ENCODE measurements at places on chromosomes 2 and 18. TPM values are rescaled to one million over a fixed set of nuclear protein-coding genes. Genes with fewer than 3 reads are reported as not detected.

DNA sequence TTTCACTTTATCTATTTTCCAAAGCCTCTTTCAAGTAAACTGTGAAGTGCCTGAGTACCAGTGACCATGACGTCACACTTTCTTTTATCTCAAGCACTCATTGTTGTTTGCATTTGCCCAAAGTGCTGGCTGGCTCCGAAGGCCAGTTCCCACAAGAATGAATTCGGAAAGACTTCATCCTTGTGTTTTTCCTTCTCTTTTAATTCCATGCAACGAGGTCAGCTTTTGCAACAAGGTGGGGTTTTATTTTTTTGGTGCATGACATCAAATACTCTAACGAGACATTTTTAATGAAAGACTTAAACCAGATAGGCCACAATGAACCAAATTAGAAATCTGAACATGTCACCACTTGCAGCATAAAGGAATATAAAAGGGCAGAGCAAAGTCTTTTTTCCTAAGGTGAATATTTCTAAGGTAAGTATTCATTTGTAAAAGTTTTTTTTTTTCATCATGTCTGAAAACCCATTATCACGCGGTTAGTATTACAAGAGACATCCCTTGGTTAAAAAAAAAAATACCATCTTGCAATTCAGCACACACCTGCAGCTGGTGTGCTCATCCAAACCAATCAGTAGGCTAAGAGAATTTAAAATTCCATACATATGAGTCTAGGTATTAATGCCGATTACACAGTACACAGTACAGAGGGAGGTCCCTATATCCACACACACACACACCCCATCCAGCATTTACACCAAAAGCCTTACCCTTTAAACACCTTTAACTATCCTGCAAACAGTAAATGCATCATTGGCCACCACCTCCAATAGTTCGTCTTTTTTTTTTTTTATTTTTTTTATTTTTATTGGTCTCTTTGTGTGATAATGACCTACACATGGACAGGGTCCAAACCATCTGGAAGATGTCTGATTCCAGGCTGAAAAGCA is 2.3 kb downstream of the ARL4C start:
- DNase-seq: no peak

IL36B gene
- total RNA-seq: not detected

DNA sequence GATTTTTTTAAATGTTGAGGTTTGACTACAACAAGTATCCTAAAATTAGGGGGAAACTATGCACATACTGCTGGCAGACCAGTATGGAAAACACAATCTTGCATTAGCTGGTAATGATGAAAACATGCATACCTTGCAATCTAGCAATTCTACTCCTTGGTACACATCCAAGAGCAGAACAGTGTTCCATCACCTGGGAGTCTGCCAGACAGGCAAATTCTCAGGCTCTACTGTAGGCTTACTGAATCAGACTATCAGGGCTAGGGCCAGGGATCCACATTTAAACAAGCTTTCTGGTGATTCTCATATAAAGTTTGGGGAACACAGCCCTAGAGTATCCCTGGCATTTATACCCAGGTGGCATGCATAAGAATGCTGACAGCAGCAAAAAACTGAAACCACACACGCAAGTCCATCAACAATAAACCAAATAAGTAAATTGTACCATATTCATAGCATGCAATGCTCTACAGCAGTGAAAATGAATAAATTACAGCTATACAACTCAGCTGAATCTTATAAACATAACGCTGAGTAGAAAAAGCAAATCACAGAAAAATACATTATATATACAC is 13.6 kb downstream of the CDH2 start:
- DNase-seq: no peak

KHK gene
- 13.3 TPM for total RNA-seq

GRCh38 chr2:2587354-2587753 is 256.3 kb upstream of the MYT1L start:
- no peak for DNase-seq

DNA sequence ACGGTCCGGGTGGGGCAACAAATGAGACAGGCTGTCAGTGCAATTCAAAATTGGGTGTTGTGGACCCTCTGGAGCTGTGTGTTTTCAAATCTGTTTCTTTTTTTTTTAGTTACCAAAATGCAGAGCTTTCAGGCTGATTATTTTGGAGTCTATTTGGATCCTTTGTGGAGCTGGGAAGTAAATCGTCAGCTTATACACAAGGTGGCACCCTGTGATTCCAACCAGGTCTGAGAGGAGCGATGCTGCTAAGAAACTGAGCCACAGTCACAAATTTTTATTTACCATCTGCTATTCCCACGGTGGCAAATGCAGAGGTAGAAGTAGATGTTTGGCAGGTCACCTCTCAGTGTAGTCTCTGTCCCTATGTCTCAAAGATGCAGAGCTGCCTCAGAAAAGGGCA is 3.8 kb upstream of the EPC2 start:
- no peak for DNase-seq

GRCh38 chr2:113089916-113090315 is 22.1 kb downstream of the IL1F10 start:
- no peak for DNase-seq

RND3 gene
- not detected for total RNA-seq

SNRPD1 gene
- total RNA-seq: 153 TPM

DPP10 gene
- total RNA-seq: not detected

GRCh38 chr18:5237083-5237722 is 40.1 kb upstream of the AKAIN1 start:
- no peak for DNase-seq

DNA sequence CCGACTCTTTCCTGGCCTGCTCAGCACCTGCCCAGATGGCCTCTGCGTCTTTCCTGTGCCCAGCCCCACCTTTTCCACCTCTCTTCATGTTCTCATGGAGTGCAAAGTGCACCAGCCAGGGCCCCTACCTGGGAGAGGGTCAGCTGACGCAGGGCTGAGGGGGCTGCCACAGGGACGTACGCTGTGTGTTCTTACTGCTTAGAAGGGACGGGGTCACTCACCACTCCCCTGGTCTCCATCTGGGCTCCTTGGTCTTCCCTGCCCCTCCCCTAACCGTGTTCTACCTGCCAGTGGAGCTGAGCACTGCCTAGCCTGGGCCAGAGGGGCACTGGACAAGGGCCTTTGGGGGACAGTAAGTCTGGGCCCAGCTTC is 8.6 kb downstream of the ERFE start:
- no peak for DNase-seq

IL18RAP gene
- total RNA-seq: 9.0 TPM

LYPD6 gene
- not detected for total RNA-seq

DNA sequence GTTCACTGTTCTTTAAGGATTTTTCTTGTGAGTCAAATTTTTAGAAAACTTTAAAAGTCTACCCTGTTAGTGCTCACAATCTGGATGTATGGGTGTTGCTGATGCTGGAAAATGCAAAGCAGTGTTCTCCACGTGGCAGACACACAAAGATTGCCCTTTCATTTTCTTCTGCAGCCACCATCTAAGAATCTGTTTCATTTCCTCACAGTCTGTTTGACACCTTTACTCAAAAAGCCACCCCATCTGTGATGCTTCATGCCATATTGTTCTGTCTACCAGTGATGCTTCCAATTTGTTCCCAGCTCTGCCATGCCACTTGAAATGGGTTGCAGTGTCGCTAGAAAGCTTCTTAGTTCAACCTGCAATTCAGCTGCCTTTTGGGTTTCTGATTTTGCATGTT is 464.2 kb upstream of the UBE2E3 start:
- no peak for DNase-seq

- DNase-seq: no peak
These were observed 2.7 kb downstream of the CCDC88A start for GRCh38 chr2:55416786-55417568.

DNA sequence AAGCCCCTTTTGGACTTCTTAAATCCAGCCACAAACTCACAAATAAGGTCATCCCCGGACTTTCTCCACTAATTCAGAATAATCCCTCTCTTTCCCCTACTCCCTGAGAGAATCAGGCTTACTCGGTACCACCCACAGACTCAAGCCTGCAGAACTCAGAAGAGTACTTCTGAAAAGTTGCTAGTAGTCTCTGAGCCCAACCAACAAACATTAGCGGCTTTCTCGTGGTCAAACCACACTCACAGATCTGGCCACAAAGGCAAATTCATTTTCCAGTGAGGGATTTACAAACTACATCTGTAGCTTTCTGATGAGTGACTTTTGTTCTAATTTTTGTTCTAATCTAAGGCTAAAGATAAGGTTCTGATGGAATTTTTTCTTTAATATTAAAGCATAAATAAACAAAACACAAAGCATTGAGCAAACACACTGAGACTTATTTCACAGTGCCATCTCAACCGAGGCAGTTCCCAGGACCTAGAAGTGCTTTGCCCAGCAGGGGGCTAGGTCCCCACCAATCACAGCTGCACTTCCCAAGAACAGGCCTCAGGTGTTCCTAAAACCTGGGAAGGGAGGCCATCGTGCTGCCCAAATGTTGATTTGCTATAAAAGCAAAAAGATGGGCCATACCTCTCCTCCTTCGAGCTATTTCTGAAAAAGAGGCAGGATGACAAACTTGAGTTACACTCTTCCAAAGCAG is 110.7 kb downstream of the COLEC12 start:
- no peak for DNase-seq

DNA sequence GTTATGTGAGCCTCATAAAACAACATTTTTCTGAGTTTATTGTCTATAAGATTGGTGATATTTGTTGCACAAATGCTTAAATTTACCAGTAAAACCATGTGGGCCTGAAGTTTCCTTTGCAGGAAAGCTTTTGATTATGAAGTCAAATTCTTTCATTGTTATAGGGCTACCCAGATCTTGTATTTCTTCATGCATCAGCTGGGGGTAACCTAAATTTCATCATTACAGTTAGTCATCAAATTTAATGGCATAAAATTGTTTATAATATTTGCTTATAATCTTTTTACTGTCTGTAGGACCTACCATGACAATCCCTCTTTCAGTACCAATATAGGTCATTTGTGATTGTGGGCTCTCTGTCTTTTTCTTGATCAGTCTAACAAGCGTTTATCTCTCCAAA is 47.8 kb downstream of the SMAD2 start:
- DNase-seq: no peak

- DNase-seq: no peak
These were observed 41.9 kb downstream of the ZNF521 start for GRCh38 chr18:25310045-25310444.

GRCh38 chr2:201574766-201575165 is 68.5 kb downstream of the TMEM237 start:
- DNase-seq: no peak

GRCh38 chr2:31296641-31297287 is 62.8 kb downstream of the EHD3 start:
- DNase-seq: no peak

DNA sequence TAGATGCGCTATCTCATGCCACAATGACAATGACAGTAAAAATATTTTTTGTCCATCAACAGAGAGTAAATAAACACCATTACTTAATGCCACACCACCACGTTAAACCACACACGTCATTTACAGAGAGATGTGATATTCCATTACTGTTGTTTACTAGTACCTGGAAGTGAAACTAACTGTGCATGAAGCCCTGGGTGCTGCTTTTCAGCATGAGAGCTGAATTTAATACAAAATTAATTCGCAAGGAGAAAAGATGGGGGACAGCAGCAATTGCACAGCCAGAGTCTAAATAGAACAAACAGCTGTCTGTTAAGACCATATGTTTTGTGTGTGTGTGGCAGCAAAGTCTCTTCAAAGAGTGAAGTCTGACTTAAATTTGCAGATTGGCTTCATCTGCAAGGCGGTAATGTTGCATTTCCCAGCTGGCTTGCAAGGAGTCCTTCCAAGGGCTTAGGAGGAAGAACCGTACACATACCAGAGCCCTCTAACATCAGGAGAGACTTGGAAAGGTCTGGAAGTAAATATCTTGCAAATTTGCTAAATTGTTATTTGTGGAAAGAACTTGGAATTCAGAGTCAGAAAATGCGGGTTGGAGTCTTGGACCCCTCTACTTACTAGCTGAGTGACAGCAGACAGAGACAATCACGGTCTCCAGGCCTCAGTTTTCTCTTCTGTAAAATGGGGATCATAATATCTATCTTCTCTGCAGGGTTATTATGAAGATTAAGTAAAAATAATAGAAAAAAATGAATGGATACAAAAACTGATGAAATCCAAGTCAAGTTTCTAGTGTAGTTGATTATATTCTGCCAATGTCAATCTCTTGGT is 127.6 kb downstream of the ALPK2 start:
- no peak for DNase-seq

DNA sequence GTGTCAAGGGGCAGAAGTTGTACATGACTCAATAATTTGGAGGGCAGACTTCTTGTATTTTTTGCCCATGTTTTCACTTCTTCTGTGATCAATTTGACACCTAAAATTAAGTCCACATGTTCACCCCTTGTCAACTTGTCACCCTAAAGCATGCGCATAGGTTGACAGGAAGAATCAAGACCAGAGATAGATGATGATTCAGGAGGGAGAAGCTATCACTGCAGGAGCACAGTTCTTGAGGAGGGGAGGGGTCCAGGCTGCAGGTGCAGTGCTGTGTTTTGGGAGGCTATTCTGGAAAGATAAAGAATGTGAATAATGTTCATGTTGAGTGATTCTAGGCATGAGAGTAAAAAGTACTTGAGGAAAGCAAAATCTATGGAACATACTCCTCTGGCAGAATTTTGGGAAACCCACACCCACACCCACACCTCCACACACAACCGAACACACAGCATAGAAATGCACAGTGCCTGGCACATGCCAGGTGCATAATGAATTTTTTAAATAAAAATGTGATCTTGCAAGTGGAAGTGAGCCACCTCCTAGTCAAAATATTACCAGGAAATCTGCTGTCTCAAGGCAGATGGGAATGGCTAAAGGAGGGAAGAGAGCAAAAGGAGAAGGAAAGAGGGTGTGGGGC is 249.2 kb upstream of the MEX3C start:
- DNase-seq: no peak

YIPF4 gene
- total RNA-seq: 43.5 TPM

- no peak for DNase-seq
These were observed 14.3 kb downstream of the DSG2 start for GRCh38 chr18:31512203-31512764.

REG3A gene
- not detected for total RNA-seq

ACYP2 gene
- 5.6 TPM for total RNA-seq

AFF3 gene
- total RNA-seq: 0.22 TPM

DNA sequence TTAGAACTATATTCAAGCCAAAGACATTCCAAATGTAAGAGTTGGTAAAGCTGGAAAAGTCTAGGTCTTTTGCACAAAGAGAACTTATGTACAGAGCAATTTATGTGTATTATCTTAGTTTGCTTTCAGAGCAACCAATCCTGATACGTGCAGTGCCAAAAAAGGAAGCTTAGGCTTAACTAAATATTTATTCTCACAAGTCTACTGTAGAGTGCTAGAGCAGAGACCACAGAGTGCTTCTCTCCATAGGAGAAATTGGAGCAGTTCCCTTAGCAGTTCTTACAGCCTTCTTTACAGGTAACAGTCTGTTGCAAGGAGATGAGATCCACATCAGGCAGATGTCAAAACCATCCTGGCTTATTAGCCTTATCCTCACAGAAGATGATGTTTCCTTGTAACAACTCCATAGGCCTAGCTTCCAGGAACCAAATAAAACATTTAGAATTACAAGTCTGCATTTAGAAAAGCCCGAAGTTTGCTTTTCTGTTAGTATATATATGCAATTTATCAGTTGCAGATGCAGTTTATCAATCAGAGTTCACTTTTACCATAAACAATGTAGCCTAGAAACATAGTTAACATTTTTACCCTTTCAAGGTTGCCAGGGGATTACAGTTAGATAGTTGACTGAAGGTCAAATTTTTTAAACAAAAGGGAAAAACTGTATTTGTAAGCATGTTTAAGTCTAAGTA is 250.6 kb upstream of the KCNJ3 start:
- no peak for DNase-seq

- no peak for DNase-seq
These were observed 92.3 kb downstream of the CTAGE1 start for GRCh38 chr18:22325396-22325795.

Data from activated CD4-positive, alpha-beta memory T cell treated with anti-CD3 and anti-CD28 coated beads for 36 hours (primary cell).